ENCODE measurements at places on chromosomes 11 and 22. TPM values are rescaled to one million over a fixed set of nuclear protein-coding genes. Genes with fewer than 3 reads are reported as not detected.

The TEAD1 gene
- total RNA-seq: 27.1 TPM

The MEI1 gene
- total RNA-seq: 2.0 TPM

The PKDREJ gene
- under 0.01 TPM for total RNA-seq

The PYGM gene
- 0.23 TPM for total RNA-seq

The KIAA0930 gene
- total RNA-seq: 81.8 TPM

- no peak for DNase-seq
These were observed 1.5 kb downstream of the CACNG2 start for GRCh38 chr22:36701965-36702621.

- no peak for DNase-seq
These were observed 238.1 kb downstream of the SWAP70 start for GRCh38 chr11:9901943-9902342.

DNA sequence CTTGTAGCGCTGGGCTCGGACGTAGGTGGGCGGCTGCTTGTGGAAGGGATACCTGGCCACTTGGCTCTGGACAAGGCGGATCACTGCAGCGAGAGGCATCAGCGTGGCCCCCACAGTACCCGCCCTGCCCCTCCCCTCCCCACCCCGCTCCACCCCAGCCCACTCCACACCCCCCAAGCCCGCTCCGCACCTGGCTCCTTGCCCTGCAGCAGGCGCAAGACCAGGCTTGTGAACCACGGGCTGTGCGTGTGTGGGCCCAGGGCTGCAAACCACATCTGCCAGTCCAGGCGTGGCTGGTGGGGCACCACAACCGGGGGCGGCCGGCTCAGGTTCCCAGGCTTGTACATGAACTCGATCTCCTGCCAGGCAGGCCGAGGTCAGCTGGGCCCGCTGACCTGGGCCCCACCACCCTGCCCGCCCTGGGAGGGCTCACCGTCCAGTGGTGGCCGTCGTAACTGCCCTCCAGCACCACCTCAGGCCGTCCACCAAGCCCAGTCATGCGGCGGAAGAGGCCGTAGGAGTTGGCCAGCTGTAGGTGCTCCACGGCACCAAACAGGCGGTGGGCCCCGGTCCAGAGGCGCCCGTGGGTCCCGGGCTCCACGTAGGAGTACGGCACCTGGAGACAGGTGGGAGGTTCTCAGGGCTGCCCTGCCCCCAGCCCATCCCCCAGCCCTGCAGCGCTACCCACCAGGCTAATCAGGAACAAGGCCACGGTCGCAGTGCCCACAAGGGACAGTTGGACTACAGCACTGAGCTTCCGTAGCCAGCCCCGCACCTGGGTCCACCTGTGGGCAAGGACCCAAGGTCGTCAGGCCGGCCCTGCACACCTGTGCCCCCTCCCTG is 2.9 kb downstream of the LMF2 start:
- DNase-seq: no peak

GRCh38 chr11:74638869-74639268 is 46.5 kb downstream of the POLD3 start:
- no peak for DNase-seq

DNA sequence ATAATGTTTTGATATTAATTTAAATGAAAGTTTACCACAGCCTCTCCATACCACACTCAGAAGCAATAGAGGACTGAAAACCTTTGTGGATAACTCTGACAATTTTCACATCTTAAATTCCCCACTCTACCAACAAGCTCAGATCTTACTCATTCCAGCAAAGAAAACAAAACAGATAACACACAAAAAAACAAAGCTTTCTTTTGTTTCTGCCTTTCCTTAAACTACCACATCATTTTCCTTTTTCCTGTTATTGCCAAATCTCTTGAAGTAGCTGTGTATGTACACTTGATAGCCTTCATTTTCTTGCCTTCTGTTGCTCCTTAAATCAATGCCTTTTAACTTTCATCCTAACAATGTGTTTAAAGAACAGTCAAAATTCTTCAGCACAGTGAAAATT is 484.9 kb downstream of the NTM start:
- DNase-seq: no peak

DNA sequence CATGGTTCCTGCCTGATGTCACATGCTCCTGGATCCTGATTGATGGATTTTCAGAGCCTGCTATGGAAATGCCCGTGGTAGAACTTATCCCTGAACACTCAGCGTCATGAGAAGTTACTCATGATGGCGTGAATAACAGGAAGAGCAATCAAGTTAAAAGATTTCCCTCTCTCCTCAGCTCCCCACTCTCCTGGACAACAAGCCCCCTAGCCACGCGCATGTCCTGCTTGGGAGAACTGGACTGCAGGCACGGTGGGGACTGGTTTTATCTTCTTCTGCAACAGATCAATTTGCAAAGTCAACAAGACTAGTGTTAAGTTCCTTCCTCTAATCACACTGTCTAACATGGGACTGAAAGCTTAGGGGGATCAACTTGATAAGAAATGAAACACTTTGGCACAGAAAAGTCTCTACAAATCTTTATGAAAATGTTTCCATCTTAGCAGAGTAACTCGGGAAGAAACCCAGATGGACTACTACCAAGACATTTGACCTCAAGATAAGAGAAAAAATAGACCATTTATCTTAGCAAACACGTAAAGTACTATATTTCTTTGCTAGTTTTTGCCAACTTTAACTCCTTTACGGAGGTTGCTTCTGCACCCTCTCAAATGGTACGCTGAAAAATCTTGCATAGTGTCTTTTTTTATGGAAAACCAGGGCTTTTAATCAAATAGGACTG is 27.6 kb downstream of the POU2AF1 start:
- no peak for DNase-seq

- no peak for DNase-seq
These were observed 89.4 kb upstream of the THY1 start for GRCh38 chr11:119512369-119512768.

DNA sequence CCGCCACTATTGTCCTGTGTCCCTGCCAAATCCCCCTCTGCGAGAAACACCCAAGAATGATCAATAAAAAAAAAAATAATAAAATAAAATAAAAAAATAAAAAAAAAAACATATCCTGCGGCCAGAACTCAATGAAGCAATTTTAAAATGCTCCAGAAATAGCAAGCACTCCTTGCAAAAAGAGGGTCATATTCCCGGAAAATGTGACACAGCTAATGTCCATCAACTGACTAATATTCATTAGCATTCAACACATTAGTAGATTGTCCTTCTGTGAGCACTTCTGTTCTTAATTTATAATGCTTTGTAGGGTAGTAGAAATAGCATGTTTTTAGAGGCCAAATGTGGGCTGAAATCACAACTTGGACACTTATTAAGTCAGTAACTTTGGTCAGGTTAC is 252.3 kb upstream of the SESN3 start:
- DNase-seq: no peak

DNA sequence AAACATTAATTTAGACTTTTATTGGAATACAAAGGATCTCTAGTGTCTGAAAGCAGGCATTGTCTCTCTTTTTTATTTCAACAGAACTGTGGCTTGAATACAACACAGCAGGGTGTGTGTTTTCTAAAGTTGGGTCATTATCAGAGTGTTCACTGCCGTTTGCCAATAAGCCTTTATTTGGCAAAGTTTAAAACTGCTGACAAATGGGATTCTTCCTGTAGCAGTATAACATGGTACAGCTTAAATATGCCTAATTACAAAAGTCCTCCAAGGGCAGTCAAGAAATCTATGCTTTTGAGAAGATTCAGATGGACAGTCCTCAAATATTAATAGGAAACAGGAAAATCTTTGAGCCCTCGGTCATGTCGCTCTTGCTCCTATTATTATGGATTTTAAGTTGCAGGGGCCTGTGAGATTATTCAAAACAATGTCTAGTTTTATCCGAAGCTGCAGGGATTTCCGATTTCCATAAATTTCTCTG is 199.9 kb downstream of the MAML2 start:
- DNase-seq: peak; percentile 11

- DNase-seq: no peak
These were observed 49.2 kb upstream of the SESN3 start for GRCh38 chr11:95279921-95280868.

DNA sequence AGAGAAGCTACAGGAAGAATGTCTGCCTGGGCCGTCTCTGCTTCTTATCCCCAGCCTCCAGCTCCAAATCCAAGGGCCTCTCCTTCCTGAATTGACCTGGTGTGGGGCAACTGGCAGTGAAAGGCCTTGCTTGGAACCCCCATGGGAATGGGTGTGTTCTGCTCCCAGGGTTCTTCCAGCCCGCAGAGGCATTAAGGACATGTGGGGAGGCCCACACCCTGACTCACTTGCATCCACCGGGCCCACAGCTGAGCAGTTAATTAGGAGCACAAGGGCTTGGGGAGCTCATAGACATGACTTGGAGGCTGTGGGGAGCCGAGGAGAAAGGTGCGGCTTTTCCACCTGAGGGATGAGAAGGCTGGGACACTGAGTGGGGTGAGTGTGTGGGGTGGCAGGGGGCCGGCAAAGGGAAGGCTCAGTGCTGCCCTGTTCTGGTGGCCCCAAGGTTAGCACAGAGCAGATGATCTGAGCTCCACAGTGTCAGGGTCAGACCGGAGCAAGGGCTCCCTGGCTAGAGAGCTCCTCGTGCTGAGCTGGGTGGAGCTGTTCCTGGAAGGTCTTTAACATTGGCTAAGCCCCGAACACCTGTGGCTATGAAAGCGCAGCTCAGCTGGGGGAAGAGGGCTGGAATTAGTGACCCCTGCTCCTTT is 64.5 kb upstream of the NECTIN1 start:
- DNase-seq: no peak
